ENCODE measurements at places on chromosomes 12 and 14.
A peak's percentile ranks its signal among the peaks of the same experiment; 100 is the strongest.

GRCh38 chr14:94594441-94594840 is 13.2 kb downstream of the SERPINA5 start:
- no peak for DNase-seq

DNA sequence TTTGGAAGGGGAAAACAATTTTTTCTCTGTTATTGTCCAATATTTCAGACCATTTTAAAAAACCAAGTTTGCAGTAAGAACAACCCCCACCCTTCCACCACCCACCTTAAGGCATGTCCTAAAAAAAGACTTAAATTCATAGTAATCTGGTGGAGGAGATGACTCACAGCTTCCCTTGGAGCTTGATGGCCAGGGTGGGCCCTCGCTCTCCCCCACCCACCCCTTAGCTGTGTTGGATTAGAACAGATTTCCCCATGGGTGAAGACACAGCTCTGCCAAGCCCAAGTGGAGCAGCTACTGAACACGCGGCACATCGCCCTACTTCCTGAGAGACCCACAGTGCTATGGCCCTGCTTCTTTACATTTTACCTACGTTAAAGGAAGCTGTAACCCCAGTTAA is 140.3 kb downstream of the GCH1 start:
- no peak for DNase-seq

DNA sequence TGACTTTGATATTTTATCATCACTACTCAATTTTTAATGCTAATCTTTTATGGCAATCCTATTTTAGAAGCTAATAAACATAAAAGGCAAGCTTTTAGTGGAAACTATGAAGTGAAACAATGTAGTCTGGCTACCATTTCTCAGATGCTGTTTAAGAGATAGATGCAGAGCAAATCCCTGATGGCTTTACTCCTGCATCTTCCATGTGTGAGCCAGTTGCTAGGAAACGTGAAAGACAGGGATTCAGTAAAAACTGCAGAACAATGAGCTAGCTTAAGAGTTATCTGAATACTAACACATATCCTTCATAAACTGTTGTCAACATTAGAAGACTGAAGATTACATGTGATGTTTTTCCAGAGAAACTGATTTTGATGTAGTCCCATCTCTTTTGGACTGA is 112.6 kb downstream of the SLC2A13 start:
- DNase-seq = no peak

GRCh38 chr14:63670692-63671091 is 29.0 kb upstream of the WDR89 start:
- DNase-seq = no peak

DNA sequence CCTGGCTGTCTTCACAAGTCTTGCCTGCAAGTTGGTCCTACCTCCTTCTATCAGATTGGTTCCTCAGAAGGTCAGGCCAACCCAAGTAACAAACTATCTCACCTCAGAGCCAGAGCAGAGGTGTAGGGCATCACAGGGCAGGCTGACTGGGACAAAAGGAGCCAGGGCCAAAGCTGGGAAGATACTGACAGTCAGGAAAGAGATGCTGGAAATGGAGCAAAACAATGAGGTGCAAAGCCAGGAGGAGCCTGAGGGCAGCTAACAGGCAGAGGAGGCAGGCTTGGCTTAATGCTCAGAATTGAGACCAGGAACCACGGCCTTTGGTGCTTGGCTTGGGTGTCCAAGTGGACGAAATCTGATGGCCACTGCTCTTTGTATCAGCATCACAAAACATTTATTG is 68.4 kb upstream of the PNMA1 start:
- no peak for DNase-seq

DNA sequence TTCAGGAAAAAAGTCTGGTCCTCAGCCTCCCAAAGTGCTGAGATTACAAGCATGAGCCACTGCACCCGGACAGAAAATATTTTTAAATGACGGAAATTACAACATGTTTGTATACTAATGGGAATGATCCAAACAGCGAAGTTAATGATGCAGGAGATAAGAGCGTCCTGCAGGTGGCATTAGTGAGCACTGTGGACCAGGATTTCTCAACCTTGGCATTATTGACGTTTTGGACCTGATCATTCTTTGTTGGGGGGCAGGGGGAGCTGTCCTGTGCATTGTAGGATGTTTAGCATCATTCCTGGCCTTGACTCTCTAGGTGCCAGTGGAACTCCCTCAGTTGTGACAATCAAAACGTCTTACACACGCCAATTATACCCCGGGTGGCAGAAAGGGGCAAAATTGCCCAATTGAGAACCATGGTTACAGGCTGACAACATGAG is 34.1 kb downstream of the SCFD1 start:
- DNase-seq = no peak

GRCh38 chr14:73738518-73739173 is 24.5 kb upstream of the PNMA1 start:
- DNase-seq = no peak

- DNase-seq = no peak
Measured at GRCh38 chr12:77817276-77817675, 13.4 kb upstream of the NAV3 start.

GRCh38 chr14:69877492-69877891 is 1.7 kb upstream of the SMOC1 start:
- peak; percentile 60 for DNase-seq

DNA sequence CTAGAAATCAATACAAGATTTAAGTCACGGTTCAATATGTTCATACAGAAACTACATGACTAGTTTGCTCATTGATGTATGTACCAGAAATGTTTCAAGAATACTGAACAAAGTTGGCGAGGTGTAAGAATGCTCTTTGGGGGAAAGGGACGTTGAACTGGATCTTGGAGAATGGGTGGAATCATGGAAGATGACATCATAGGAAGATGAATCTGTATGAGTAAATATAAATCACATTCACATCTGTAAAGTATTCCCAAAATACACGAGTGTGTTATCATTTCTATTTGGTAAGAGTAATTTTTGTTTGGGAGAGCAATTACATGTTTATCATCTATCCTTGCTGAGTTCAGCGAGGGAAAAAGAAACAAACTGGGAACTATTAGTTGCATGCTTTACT is 162.2 kb upstream of the TMTC1 start:
- DNase-seq = no peak

DNA sequence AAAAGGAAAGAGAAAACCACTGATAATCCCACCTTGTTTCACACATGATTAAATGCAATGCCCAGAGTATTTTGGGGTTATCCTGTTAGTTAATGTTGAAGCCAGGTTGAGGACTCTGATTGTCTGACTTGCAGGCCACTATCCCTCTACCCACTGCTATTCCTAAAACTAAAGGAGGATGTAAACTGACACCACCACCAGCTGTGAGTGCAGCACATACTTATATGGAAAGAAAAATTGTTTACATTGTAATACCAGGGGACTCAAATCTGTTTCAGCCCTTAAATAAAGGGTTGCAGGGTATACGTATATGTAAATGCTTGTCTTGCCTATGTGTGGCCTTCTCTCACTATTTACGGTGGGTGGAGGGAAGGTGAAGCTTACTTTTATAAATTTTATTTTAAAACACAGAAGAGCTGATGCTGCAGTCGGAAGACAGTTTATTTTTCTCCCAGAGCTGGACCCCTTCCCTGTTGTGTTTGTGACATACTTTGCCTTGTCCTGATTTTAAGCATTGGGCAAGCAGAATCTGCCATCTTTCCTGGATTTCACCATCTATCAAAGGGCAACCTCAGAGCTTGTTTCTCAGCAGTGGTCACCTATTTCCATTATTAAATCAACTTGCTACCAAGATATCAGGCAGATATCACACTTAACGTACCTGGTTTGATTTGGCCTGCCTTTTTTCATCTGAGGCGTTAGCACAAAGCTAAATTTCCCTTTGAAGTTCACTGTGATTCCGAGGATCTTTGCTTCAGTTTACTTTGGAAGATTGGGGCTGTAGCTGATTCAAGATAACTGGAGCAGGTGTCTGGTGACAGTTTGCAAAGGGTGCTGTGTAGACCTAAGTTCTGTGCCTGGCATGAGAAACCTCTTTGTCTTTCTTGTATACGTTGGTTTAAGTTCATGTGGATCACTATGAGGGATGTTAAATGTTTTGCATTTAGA is 25.2 kb downstream of the DAAM1 start:
- DNase-seq = peak; percentile 71

DNA sequence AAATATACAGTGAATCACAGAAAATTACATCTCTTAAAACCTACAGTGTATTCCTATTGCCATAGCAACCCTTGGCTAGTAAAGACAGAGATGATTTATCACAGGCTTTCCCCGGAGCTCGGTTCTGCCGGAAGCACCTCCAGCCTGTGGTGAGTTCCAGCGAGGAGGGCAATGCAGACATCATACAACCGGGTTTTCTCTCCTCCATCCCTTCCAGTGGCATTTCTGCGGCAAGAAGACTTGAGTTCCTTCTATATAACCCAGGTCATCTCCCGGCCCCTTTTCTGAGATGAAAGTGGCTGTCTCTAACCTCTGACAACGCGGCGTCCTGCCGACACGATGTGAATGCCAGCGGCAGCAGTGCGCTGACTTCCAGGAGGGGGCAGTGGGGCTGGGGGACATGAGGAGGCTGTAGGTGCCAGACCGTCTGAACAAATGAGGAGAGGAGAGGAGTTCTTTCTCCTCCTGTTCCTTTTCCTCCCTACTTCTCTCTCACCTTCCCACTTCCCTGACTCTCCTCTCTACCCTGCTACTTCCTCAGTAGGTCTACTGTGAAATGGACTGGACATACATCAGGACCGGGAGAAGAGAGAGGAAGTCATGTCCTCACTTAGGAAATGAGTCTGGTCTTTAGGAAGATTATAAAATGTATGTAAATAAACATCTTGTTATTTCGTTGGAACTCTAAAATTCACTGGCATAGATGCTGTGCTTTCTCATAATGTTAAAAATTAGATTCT is 68.6 kb upstream of the MAX start:
- no peak for DNase-seq

- no peak for DNase-seq
Measured at GRCh38 chr14:38705220-38705619, 397.8 kb downstream of the SEC23A start.

DNA sequence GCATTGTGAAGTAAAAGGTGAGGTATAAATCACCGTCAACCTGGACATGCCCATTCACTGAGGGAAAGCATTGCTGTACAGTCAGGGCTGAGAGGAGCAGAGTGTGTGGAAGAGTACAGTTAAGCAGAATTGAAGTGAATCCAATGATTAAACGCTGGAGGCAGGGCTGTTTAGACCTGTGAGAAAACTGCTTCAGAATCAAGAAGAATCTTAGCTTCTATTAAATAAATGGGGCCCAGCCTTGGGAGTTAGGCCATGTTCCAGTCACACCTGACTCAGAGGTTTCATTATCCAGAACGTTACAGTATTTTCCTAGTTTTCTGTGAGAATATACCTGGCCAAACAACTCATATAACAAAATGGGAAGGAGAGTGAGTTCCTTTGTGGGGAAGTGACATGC is 86.9 kb downstream of the ATP23 start:
- no peak for DNase-seq

- DNase-seq = no peak
Measured at GRCh38 chr12:1917172-1918070, 1.0 kb downstream of the CACNA2D4 start.

GRCh38 chr14:101398011-101398410 is 163.3 kb upstream of the DIO3 start:
- no peak for DNase-seq

DNA sequence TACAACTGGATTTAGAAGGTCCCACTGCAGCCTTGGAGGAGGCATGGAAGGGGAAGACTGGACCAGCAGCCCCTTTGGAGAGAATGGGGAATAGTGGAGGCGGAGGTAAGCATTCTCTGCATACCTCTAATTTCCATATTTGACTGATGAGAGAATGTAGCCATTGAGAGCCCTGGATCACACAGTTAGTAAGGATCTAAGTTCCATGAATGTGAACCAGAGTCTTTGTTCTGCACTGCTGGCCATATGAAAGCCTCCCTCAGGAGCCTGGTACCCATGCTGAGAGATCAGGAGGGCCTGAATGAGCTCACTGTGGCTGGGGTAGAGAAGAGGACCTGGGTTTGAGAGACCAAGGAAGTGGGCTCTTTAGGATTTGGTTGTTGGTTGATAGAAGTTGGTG is 192.1 kb downstream of the TMEM132C start:
- no peak for DNase-seq

DNA sequence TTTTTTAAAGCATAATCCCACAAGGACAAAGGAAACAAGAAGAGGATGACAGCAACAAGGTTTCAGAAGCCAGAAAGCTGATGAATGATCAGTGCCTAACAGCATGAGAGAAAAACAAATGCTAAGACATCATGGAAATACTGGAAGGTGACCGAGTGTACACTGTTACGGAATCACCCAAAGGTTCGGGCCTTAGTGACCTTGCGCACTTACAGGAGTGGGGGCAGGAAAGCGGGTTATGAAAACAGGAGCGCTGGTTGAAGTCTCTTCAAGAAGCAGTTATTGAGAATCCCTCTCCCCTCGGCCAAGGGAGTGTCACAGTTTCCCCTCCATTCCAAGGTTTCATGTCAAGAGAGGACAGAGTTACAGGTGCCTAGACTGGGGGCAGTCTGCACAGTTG is 42.6 kb downstream of the SLC25A47 start:
- no peak for DNase-seq

GRCh38 chr12:32493282-32493681 is 93.9 kb downstream of the FGD4 start:
- no peak for DNase-seq

- DNase-seq = no peak
Measured at GRCh38 chr12:12877781-12878455, 13.4 kb upstream of the GPRC5A start.

DNA sequence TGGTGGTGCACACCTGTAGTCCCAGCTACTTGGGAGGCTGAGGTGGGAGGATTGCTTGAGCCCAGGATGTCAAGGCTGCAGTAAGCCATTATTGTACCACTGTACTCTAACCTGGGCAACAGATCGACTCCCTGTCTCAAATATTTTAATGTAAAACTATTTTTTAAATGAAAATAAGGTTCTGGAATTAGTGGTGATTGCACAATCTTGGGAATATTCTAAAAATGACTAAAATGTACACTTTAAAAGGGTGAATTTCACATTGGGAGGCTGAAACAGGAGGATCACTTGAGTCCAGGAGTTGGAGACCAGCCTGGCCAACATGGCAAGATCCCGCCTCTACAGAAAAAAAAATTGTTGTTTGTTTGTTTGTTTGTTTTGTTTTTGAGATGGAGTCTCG is 12.9 kb upstream of the TMBIM6 start:
- DNase-seq = no peak

- no peak for DNase-seq
Measured at GRCh38 chr12:121239351-121240061, 29.6 kb downstream of the P2RX4 start.

- no peak for DNase-seq
Measured at GRCh38 chr14:44782775-44783238, 178.9 kb downstream of the KLHL28 start.

DNA sequence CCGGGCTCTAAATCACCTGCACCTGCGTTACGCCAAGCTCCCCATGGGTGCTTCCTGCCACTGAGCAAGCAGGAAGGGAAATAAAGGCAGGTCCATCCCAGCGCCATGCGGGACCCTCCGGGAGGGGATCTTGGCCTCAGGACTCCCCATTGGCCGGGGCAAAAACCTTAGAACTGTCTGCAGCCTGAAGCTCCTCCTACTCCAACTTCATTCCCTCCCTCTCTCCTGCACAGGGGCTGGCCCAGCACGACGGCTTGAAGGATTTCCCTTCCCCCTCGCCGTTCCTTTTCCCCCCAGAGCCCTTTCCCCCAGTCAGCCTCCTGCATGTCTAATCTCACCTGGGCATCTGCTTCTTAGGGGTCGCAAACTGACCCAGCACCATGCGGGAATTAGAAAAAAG is 137.2 kb upstream of the NCOR2 start:
- no peak for DNase-seq

Data from NCI-H2107 (cell line).